ENCODE measurements at places on chromosomes 3 and 15.

- DNase-seq = no peak
Measured at GRCh38 chr3:7346364-7346763, 485.4 kb downstream of the GRM7 start.

- DNase-seq = no peak
Measured at GRCh38 chr3:8458711-8459110, 42.9 kb upstream of the LMCD1 start.

DNA sequence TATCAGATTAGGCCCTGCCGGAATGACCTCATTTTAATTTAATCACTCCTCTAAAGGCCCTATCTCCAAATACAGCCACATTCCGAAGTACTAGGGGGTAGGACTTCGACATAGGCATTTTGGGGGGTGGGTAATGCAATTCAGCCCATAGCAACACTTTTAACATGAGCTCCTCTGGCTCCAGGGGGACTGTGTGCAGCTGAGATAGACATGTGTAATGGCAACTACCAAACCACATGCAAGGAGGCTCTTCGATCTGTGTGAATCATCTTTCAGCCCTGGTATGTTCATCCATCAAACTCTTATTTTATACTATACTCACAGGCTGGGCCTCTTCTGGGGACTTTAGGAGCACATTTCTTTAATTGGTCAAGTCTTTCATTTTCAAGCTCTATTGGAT is 57.4 kb upstream of the PPARG start:
- no peak for DNase-seq

GRCh38 chr15:57340682-57341259 is 35.5 kb upstream of the CGNL1 start:
- peak; percentile 45 for DNase-seq

- no peak for DNase-seq
Measured at GRCh38 chr3:13280811-13281506, 139.2 kb downstream of the NUP210 start.

DNA sequence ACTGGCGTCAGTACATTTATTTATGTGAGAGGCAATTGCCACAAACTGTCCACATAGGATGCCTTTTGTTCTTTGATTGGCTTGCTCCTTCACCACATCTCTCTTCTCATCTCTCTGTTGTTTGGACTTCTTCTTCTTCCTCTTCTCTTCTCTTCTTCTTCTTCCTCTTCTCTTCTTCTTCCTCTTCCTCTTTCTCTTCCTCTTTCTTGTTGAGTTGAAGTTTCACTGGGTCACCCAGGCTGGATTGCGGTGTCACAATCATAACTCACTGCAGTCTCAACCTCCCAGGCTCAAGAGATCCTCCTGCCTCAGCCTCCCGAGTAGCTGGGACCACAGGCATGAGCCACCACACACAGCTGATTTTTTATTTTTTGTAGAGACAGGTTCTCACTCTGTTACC is 67.7 kb upstream of the GSK3B start:
- DNase-seq = no peak

- DNase-seq = peak; percentile 4
Measured at GRCh38 chr15:80452166-80452565, 48.0 kb downstream of the ARNT2 start.

GRCh38 chr3:139234491-139234890 is 109.3 kb upstream of the MRPS22 start:
- DNase-seq = no peak

- no peak for DNase-seq
Measured at GRCh38 chr3:49641921-49642707, 32.0 kb upstream of the APEH start.

GRCh38 chr3:94336046-94336753 is 273.3 kb downstream of the NSUN3 start:
- DNase-seq = no peak

GRCh38 chr3:153666991-153667740 is 454.0 kb upstream of the ARHGEF26 start:
- no peak for DNase-seq

DNA sequence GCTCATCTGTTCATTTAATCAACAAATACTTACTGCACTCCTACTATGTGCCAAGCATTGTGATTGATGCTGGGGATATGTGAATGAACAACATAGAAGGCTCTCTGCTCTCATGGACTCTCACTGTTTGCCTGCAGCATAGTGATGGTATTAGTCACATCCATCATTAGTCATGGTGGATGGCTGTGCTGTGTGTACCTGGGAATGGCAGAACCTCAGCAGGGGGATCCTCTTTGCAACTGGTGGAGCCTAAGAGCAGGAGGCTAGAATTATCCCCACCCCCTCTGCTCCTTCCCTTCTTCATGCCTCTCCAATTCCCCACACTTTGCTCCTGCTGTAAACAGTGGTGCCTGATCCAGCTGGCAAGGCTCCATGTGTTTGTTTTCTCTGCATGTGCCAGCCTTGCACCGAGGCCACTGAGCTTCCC is 20.5 kb downstream of the BOC start:
- peak; percentile 83 for DNase-seq

- no peak for DNase-seq
Measured at GRCh38 chr3:11636394-11636770, 7.3 kb downstream of the VGLL4 start.

DNA sequence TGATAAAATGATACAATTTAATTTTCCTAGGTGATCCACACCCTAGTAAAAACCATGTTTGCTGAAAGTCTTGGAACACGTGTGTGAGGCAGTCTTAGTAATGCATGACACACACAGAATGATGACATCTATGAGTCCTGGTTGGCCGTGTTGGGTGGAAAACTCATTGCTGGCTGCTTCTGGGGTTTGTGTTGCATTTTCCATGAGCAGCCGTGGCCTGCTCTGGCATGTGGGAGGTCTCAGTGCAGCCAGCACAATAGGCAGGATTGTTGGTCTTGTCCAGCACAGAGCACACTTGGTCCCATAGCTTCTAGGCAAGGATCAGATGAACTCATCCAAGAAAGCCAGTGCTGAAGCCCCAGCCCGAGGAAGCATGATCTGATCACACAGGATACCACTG is 172.8 kb upstream of the UBE3A start:
- DNase-seq = no peak

DNA sequence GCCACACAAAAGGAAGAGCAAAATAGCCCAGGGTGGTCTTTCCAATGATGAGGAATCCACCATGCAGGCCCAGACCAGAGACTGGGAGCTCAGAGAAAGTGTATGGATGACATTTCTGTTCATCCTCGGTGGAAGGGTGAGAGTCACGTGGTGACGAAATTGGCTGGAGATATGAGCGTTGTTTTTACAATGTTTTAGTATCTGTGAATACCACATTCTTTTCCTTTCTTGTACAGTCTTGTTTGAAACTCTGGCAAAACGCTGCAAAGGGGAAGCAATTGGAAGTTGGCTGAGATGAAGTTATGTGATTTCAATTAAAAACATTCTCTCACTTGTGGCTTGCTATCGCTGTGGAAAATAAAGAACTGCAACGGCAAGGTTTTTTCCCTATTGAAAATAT is 137.5 kb downstream of the MAGI1 start:
- no peak for DNase-seq

GRCh38 chr3:13379201-13379830 is 40.8 kb downstream of the NUP210 start:
- DNase-seq = no peak

DNA sequence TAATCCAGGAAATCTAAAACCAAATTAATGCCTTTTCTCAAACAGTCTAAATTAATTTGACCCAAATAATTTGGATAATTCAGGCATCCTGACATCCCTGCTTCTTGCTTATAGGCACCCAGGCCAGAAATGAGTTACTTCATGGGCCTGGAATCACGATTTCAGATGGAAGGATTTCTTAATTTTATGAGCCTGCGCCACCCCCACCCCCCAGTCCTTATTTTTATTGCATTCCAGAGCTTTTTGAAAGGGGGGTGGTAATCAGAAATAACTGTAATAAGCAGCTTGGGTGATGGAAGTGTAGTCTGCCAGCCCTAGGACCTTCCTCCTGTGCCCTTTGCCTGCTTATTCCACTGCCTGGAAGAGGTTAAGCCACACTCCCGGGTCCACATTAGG is 1.3 kb downstream of the AP2M1 start:
- no peak for DNase-seq

DNA sequence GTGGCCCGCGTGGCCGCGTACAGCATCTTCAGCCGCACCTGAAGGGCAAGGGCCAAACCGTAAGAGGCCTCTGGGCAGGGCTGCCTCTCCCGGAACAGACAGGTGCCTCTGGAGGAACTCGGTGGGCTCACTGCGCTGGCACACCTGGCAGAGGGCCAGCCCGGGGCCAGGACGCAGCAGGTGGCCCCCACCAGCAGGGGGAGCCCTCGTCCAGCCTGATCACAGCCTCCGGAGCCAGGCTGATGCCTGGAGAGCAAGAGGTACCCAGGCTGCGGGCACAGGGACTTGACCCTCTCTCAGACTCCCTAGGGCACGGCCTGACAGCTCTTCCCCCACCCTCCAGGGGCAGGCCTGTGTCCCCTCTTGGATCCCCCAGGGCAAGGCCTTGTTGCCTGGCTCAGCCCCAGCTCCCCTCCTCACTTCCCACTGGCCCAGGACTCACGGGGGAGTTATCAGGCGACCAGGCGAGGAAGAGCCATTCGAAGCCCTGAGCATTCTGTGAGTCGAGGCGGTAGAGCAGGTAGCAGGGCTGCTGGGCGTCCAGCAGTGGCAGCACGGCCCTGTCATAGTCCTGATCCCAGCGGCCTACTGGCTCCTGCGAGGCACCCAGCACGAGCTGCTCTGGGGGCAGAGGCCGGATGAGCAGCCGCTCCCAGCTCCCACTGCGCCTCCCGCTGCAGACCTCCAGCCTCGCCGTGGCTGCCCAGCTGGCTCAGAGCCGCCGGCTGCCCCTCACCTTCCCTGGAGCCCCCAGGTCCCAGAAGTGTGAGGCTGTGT is 6.2 kb upstream of the TLR9 start:
- DNase-seq = peak; percentile 10
